ENCODE measurements at places on chromosomes 4 and X.
A peak's percentile ranks its signal among the peaks of the same experiment; 100 is the strongest.

GRCh38 chr4:7557456-7557855 lies 122.7 kb upstream of the PSAPL1 start:
- peak; percentile 90 for DNase-seq

GRCh38 chrX:118706681-118707080 lies 20.7 kb upstream of the IL13RA1 start:
- no peak for DNase-seq

GRCh38 chr4:149896432-149896831 lies 80.8 kb upstream of the IQCM start:
- peak; percentile 67 for DNase-seq

DNA sequence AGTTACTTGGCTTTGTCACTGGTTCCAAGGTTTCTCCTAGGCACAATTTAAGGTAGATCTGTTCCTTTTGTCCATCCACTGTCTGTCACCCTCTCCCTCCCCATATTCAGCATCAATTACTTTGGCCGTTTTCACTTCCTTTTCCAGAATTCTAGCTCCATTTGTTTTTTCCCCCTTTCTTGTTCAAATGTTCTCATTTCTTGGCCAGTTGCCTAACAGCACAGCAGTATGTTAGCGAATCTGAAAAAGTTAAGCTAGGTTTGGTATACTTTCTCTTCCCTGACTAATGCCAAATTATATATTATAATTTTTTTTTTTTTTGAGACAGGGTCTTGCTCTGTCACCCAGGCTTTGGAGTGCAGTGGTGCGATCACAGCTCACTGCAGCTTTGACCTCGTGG lies 409.1 kb upstream of the TEX13C start:
- DNase-seq = no peak

DNA sequence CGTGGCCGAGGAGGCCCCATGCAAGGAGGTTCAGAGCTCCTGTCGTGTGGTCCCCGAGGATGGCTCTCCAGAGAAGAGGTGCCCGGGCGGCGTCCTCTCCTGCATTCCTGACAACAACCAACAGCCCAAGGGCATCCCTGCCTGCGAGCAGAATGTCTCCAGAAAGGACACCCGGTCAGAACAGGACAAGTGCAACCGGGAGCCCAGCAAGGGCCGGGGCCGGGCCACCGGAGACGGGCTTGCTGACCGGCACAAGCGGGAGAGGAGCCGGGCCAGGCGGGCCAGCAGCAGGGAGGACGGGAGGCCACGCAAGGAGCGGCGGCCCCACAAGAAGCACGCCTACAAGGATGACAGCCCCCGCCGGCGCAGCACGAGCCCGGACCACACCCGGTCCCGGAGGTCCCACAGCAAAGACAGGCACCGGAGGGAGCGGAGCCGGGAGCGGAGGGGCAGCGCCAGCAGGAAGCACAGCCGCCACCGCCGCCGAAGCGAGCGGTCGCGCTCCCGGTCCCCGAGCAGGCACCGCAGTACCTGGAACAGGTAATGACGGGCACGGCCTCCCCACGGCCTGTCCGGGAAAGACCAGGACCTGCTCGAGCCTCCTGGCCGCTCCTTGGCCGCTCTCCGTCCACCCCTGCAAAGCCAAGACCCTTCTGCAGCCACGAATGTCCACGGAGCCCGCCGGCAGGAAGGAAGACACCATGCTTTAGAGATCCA lies 9.8 kb downstream of the AKAP17A start:
- no peak for DNase-seq

GRCh38 chrX:1481636-1482529 lies 29.2 kb upstream of the ASMTL start:
- peak; percentile 82 for DNase-seq

DNA sequence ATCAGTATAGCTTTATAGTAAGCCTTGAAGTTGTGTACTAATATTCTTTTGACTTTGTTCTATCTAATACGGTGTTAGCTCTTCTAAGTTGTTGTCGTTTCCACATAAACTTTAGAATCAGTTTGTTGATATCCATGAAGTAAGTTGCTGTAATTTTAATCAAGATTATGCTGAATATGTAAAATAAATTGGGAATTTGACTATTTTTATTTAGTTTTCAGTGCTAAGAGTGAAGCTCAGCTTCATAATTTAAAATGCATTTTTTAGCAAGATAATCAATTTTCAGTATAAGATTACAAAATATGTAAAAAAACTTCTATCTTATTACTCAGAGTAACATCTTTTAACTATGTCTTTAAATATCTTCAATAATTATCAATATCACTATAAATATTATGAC lies 1374.8 kb downstream of the PCDH7 start:
- DNase-seq = no peak

- DNase-seq = peak; percentile 39
These were observed 645 bp downstream of the APLN start for GRCh38 chrX:129653971-129654651.

DNA sequence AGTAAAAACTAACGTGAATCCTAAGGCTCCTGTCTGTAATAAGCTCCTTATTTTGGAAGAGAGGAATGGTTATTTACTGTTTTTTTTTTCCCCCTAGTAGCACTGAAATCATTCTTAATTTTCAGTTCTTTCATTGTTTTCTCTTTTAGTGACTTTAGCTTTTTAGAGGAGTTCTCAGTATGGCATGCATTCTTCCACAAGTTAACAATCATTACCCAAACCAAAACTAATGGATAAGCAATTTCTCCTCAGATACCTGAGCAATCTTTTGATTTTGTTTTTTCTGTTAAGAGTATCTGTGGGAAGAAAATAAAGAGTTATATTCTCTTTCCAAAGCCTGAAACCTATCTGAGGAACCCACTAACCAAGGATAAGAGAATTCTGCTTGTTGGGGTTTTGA lies 16.7 kb upstream of the PPA2 start:
- no peak for DNase-seq

GRCh38 chr4:173171098-173171497 lies 2.5 kb downstream of the GALNT7 start:
- peak; percentile 38 for DNase-seq

GRCh38 chr4:20493761-20494353 lies 206.4 kb upstream of the PACRGL start:
- DNase-seq = peak; percentile 50

- no peak for DNase-seq
These were observed 162.9 kb downstream of the SMIM20 start for GRCh38 chr4:26076896-26077295.

DNA sequence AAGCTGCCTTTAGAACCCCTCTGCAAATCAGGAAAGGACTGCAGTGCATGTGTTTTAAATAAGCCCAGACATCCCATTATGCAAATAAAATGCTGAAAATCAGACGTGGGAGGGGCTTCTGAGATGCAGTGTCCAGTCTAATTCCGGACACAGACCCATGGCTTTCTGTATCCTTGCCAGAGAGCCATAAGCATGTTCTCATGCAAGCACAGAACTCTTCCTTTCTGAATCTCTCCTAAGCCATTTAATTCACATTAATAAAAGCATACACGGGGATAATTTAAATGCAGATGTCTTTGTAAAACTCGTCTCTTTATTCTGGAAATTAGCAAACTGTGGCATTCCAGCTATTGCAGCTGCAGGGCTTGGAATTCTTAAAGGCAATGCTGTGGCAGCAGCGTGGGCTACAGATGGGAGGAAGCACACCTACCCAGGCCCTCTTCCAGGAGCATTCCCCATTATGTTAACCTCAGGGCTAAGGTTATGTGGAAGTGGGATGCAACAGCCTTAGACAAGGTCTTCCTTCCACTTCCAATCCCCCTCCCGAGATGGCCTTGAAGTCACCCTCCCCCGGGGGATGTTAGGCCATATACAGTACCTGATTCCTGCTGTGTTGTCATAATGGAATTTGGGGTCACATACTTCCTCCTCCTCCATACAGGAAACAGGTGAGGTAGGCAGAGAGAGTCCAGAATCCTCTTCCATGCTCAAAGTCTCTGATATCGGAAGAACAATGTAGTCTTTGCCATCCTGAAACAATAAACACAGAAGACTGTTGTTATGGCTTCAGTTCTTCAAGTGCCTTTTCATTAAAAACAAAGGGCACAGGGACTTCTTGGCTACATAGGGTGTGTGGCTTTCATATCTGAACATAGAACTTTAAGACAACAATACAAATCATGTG lies 38.1 kb downstream of the KDR start:
- DNase-seq = no peak

DNA sequence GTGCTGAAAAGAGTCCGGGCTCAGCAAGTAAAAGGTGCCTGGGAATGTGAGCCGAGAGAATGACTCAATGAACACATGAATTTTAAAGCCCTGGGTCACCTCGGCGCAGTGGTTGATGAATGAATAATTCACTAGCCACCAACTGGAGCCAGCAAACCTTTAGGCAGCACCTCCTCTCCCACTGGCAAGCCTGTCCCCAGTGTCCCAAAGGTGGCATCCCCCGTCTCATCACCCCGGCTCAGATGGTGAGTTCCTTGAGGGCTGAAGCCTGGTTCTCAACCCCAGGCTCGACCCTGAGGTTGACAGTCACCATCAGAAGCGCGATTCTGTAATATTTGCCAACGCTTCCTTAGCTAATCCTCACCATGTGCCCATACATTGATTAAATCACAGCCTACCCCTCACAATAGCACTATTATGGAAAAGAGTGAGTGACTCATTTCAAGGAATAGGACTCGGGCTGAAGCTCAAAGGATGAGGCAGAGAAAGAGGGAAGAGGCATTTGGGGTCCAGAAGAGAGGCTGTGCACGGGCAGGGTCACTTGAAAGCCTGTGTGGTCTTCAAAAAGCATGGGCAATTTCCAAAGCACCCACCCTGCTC lies 2.7 kb upstream of the CCNQ start:
- no peak for DNase-seq

DNA sequence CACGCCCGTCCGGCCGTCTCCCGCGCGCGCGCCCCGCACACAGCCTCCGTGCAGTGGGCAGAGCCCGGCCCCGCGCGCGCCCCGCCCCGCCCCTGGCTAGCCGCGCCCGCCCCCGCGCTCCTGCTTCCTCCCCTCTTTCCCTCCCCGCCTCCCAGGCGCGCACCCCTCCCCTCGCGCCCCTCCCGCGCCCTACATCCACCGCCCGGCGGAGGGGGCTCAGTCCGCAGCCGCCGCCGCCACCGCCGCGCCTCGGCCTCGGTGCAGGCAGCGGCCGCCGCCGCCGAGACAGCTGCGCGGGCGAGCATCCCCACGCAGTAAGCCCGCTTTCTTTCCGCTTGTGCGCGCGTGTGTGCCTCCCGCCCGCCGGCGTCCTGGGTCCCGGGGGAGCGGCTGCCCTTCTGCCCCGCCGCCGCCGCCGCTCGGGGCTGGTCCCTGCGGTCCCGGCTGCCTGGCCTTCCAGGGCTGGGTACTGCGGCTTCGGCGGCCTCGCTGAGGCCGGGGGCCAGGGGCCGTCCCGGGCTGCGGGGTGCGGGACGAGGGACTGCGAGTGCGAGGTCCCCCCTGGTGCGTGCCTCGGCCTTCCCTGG lies at the start of gene FHL1:
FHL1 (plus strand) TSS at position 219 of the 587 bp plus-strand sequence.
- peak; percentile 74 for DNase-seq

DNA sequence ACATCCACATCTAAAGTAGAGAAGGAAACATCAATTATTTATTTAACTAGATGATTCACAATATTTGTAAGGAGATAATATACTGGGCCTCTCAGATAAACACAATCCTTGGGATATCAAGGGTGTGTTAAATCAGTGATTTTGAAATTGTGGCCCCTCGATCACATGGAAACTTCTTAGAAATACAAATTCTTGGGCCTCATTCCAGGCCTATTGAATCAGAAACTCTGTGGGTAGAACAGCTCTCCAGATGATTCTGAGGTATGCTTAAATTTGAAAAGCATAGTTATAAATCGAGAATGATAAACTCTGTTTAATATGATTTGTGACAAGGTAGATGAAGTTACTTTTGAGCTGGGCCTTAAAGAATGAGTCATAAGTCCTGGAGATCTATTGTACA lies 64.3 kb upstream of the GPR174 start:
- DNase-seq = no peak

- DNase-seq = no peak
These were observed 78.0 kb downstream of the MSN start for GRCh38 chrX:65745427-65745826.

- DNase-seq = no peak
These were observed 274.6 kb upstream of the MAGEB2 start for GRCh38 chrX:29940750-29941149.

- DNase-seq = peak; percentile 39
These were observed 12.4 kb upstream of the EOLA2 start for GRCh38 chrX:149950681-149951080.

DNA sequence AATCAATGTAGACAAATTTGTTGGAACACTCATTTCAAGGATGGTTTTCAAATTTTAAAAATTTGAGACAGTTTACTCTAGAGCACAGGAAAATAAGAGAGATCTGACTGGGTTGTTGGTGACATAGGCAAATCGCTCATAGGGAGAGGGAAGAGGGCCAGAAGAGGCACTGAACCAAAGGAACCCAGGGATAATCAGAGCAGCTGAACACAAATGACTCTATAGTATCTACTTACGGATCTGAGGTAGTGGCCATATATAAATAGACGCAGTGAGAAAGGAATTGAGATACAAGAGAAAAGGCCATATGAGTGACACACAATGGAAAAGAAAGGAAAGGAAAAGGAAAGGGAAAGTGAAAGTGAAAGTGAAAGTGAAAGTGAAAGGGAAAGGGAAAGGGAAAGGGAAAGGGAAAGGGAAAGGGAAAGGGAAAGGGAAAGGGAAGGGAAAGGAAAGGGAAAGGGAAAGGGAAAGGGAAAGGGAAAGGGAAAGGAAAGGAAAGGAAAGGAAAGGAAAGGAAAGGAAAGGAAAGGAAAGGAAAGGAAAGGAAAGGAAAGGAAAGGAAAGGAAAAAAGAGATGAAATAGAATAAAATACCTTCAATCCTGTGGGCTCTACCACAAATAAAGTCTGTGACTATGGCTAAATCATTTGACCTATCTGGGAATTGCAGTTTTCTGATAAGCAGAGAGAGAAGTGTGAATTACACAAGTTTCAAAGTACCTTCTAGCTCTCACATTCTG lies 759.2 kb downstream of the DMD start:
- no peak for DNase-seq

DNA sequence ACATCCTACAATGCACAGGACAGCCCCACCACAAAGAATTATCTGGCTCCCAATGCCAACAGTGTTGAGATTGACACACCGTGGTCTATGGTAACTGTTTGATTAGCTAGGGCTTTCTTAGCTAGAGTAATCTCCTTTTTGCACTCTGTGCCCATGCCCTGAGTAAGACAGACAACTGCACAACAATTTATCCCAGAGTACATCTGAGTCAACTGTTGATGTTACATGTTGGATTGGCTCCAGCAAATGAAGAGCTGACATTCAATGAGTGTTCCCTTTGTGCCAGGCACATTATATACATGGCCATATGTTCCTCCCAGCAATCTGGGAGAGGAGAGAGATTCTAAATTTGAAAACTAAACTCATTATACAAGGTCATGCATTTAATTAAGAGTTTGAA lies 3.9 kb upstream of the FAM9C start:
- no peak for DNase-seq

GRCh38 chr4:132982151-132982550 lies 166.9 kb upstream of the PCDH10 start:
- no peak for DNase-seq

DNA sequence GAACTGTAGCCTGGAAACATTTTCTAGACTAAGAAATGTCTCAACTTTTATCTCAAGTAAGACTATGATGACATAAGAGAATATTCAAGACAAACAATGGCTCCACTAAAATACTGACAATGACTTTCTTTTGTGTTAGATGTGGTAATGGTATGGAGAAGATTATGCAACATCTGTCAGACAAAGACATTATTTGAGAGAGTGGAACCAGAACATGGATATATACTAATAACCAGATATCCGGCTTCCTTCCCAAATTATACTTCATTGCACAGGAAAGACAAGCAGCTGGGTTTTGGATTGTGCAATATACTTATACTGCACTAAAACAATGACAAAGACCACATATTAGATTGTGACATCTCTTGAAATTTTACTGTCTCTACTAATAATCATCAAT lies 290.8 kb upstream of the GIMD1 start:
- no peak for DNase-seq
